T-helper 17 cell (primary cell): ENCODE measurements at places on chromosomes 13 and 19.

DNA sequence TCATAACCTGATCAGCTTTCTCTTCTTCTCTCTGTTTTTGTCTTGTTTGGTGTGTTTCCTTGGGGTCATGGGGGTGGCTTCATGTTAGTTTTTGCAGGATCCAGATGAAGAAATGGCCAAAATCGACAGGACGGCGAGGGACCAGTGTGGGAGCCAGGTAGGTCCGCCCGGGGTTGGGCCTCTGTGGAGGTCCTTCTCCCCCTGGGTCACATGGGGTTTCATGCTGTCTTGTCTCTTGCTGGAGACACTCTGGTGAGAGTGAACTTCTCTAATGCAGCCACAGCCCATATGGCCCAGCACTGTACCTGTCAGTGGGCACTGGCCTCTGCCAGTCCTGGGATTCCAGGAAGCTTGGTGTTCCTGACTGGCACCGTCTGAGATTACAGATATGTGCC is 1.1 kb downstream of the CCNE1 start:
- no peak for DNase-seq

DNA sequence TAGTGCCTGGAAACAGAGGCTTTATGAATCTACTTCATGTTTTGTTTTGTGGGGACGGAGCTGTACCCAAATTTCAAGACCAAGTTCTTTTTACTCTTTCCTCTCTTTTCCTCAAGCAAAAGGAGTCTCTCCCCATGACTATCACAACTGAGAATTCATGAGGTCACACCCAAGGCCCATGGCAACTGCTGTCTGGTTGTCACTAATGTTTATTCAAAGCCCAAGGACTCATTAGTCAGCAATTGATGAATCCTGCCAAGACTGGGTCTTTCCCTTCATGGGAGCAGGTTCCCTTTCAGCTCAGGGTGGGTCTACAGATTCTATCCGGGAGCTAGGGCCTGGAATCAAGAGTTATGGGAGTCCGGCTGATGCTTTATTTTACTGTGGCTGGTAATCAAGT is 441.5 kb upstream of the PCDH20 start:
- no peak for DNase-seq

- peak; percentile 39 for DNase-seq
These were observed 685 bp downstream of the TCF3 start for GRCh38 chr19:1651568-1652291.

DNA sequence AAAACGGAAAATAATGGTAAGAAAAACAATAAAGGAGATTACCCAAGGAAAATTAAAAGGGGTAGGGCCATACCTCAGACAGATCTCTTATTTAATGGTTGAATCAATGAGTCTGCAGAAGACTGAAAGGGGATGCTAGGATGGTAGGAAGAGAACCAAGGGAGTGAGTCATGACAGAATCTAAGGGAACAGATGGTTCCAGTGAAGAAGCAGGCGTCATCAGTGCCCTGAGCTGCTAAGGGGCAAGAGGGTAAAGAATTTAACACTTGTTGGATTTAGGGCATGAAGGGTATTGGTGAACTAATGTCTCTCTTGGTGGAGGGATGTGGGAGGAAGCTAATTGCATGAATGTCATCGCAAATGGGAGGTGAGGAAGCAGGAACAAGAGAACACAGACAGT is 329.2 kb upstream of the TSHZ3 start:
- DNase-seq = no peak

GRCh38 chr19:55341595-55342531 is 2.2 kb downstream of the KMT5C start:
- no peak for DNase-seq

DNA sequence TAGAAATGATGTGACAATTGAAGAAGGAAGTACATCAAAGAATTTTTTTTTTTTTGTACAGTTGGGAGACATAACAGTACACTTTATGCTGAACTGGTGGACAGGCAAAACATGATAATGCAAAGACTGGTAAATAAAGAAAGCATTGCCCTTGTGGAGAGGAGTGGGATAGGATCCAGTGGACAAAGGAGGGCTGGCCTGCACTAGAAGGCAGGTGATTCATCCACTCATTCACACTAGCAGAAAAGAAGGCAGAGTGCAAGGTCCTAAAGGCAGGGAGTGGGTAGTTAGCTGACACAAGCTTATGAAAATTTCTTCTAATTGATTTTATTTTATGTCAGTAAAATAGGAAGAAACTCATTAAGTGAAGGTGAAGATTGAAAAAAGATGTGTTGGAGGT is 17.6 kb upstream of the NALCN start:
- DNase-seq = no peak

DNA sequence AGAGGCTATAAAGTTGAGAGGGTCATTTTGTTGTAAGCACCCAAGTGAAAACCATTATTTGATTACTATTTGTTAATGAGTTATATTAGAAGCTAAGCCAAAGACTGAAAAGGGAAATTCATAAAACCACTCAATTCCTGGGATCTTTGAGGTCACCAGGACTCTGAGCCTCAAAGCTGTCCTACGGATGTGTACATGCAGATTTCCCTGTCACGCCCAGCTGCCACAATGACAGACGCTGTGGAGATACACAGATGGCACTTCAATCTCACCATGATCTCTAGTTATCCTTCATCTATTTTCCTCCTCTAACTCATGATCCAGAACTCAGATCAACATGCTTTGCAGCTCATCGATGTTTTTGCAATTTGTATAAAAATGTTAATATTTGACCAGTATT is 403.5 kb upstream of the MIR17HG start:
- DNase-seq = no peak

DNA sequence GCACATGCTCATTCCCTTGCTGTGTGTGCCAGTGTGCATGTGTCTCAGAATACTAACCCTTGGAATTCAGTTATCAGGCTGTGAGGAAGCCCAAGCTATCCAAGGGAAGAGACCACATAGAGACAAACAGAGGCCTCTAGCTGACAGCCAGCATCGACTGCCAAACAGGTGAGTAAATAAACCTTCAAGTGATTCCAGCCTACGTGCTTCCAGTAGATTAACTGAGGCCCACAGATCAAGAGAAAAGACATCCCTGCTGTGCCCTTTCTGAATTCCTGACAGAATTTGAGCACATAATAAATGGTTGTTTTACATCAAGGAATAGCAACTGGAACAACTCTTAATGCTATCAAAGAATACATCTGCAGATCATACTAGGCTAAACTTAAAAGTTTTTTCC is 17.5 kb downstream of the ZC3H13 start:
- DNase-seq = no peak

DNA sequence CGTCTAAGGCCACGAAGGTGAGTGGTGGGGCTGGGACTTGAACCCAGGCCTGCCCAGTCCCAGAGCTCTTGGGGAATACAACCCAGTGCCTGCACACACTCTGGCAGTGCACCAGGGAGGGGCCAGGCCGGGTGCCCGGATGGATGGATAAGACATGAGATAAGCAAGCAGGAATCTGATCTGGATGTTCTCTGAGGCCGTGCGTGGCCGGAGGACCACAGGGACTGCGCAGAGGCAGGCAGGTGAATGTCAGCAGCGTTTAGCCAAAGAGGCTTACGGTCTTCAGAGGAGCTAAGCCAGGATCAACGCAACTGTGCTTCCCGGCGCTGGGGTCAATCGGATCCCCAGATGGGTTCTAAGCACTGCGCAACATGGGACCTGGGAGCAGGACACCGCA is 1.5 kb downstream of the ZNF787 start:
- DNase-seq = no peak

DNA sequence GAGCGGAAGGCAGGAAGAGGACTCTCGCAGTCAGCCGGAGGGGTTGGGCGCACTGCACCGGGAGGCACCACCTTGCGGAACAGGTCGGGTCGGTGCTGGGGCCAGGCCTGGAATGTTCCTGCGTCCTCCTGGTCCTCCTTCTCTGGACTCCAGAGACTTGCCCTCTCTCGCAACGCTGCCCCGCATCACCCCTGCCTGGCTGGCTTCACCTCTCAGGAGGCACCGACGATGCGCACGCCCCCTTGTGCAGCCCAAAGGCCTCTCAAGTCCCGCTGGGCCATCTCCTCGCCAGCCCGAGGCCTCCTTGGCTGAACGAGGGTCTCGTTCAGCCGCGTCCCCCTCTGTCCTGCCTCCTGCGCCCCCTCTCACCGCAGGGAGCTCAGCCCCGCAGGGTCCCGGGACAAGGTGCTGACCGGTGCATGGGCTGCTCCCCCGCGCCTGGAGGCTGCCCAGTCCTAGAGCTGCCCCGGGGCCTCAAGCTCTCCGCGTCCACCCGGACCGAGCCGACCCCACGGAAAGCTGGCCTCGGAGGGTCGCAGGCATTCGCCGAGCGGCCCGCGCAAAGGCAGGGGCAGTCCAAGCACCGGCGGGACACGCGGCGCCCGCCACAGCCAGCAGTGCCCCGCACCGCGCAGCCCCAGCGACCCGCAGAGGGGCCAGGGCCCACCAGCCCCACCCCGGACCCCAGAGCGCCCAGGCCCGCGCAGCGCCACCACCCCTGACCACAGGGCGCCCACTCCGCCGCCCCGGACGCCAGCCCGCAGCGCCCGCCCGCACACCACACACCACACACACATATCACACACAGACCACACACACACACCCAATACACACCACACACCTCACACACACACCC is 133.8 kb downstream of the CRYL1 start:
- no peak for DNase-seq

DNA sequence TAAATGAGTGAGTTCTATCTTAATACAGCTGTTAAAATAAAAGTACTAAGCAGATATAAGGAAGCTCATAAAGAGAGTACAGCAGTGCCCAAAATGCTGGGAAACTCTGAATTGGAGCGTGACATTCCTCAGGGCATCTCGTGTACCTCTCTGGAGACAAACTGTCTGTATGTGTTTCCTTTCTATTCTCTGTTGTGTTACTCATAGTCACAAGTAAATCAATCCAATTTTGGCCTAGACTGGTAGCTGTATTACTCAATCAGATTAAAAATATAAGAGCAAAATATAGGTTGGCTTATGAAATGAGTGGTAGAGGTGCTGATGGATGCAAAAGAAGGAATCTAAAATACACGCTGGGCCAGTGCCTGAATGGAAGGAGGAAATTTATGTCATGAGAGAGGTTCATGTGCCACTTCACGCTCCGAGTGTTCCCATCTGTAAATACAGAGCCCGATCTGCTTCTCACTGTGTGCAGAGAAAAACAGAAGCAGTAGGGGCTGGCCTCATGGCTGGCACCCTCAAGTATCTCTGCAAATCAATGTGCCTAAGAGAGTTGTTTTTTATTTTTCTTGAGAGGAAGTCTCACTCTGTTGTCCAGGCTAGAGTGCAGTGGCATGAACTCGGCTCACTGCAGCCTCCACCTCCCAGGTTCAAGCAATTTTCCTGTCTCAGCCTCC is 58.7 kb upstream of the RGCC start:
- DNase-seq = no peak

GRCh38 chr13:99556867-99557443 is 55.7 kb downstream of the TM9SF2 start:
- no peak for DNase-seq

- DNase-seq = no peak
These were observed 414 bp upstream of the ADAT3 start for GRCh38 chr19:1904860-1905109.

DNA sequence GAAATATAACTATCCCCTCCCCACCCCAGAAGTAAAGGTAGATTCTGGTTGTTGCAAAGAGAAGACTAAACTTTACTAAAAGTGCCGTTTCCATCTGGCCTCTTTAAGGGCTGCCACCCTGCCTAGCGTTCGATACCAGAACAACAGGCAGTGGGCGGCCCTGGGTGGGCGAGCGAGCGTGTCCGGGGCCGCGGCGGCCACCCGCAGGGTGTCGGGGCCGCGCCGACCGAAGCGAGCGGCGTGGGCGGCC is 2.6 kb downstream of the FGF9 start:
- no peak for DNase-seq

DNA sequence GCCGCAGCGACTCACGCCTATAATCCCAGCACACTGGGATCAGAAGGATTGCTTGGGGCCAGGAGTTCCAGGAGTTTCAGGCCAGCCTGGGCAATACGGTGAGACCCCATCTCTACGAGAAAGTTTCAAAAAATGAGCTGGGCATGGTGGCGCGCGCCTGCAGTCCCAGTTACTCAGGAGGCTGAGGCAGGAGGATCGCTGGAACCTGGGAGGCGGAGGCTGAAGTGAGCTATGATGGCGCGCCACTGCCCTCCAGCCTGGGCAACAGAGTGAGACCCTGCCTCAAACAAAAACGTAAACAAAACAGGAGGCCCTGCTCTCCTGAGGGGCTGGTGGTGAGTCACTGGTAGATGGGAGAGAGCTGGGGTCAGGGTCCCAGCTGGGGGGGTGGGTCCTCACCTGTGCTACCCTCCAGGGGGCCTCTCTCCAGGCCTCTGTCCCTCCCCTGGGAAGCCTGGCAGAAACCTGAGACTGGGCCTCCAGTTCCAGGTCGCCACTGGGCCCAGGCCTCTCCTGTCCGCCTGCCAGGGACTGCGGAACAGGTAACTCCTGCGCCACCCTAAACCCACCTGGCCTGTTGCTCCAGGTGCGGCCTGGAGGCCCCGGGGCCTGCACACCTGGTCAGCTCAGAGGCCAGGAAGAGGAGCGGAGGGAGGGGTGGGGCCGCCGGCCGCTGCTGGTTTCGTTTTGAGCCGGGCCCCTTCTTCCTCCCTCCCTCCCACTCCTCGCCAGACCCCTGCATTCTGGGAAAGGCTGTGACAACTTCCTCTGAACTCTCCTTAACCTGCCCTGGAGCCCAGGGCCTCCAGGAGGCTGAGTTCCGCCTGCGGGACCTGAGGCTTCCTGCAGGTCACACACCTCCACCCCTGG is 17.2 kb upstream of the ZBTB7A start:
- DNase-seq = no peak

GRCh38 chr13:77291774-77292173 is 35.1 kb downstream of the MYCBP2 start:
- DNase-seq = no peak

- DNase-seq = no peak
These were observed 5.3 kb downstream of the SLITRK5 start for GRCh38 chr13:87676254-87677042.

DNA sequence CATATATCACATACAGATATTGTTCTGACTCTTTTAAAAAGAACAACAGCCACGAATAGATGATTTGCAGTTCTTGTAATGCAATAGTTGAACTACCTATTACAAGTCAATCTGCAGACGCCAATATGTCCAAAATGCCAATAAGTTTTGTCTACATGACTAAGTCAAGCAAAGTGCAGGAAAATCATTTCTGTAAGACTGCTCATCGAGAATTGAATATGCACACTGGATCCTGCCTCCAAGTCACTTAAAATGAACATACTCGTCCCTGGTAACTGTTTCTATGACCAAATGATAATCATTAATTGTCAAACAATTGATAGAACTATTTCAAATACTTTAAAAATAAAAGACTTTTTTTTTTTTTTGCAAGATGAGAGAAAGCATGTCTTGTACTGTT is 375.6 kb downstream of the ITGBL1 start:
- DNase-seq = no peak

DNA sequence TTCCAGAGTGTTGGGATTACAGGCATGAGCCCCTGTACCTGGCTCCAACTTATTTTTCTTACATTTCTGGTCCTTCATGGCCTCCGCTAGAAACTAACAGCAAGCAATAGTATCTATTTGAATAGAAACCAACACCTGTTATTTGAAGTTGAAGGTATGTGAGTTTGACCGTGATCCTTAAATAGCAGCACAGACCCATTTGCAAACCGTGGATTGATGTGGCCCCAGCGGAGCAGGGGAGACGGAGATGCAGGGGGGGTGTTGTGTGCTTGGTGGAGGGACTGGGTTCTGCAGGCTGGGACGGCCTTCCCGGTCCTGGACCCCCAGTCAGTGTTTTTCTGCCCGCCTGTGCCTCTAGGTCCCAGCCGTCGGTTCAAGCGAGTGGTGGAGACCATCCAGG is 16.9 kb downstream of the TMEM150B start:
- no peak for DNase-seq
